HT1080 (cell line): ENCODE measurements at places on chromosomes 6 and 20. TPM values are rescaled to one million over a fixed set of nuclear protein-coding genes. Genes with fewer than 3 reads are reported as not detected.

DNA sequence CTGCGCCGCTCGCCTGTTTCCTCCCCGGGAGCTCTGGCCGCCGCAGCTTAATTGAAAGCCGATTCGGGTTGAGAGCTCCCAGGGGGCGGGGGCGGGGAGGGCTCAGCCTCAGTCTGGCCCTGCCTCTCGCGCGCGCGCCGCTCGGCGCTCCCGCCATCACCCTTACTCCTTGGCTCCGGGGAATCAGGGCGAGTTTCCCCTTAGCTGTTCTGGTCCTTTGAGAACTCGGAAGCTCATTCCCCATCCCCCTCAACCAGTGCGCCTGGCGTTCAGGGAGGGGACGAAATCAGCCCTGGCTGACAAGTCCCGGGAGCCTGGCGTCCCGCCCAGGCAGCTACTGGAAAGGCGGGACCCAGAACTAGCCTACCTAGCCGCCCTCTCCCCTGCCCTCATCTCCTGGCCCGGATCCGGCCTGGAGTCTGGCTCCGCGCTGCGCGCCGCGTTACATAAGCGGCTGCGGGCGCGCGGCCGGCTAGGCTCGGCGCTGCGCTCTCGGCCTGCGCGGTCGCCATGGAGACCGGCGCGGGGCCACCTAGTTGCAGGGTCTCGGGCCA is 2.8 kb downstream of the SLC12A5 start:
- DNase-seq, result no peak

DNA sequence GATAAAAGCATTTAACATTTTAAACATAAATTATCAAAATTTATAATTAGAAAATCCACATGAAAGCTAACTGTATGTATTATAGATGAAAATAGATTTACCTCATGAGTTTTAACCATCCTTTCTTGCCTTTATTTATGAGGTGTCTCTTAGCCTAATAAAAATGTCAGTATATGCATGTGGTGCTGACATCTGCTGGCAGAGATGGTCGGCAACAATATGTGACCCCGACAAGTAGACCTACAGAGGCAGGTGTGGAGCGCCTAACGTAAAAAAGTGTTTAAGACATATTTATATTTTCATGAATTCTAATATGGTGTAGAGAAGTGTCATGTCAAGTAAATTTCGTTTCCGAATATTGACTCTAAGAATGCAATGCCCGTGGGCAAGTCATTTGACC is 149.0 kb upstream of the FUT9 start:
- DNase-seq, result peak; percentile 28

DNA sequence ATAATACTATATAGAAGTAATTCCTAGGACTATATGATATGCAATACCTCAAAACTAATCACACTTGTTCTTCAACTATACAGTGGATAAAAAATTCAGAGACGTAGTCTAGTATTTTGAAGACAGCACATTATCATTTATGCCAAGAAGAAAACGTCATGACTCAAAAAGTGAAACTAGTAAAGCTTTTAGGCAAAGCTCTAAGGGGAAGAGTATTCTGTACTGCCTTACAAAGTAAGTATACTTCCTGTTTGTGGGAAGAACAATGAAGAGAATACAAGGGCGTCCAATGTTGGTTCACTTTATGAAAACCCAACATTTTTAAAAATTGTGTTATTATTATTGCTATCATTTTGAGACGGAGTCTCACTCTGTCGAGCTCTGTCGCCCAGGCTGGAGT is 27.9 kb downstream of the LOC128125822 start:
- DNase-seq, result no peak

GRCh38 chr6:168719901-168720300 is 278.9 kb downstream of the SMOC2 start:
- no peak for DNase-seq

DNA sequence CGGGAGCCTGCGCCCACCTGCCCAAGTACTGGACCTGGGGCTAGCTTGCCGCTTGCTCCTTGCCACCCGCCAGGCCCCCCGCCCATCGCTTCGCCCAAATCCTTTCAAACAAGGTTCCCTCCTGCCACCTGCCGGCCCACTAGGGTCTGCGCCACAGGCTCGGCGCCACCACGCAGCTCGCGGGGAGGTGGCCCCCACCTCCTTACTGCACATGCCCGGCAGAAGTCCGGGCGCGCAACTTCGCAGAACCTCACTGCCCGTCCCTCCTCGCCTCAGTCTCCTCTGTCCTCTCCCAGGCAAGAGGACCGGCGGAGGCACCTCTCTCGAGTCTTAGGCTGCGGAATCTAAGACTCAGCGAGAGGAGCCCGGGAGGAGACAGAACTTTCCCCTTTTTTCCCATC is 11.2 kb downstream of the GNAS-AS1 start:
- no peak for DNase-seq

GRCh38 chr6:3540253-3540820 is 83.5 kb upstream of the SLC22A23 start:
- DNase-seq, result no peak

- DNase-seq, result no peak
These were observed 6.5 kb upstream of the CEP250 start for GRCh38 chr20:35448788-35449373.

GRCh38 chr20:37852666-37853065 is 50.3 kb upstream of the VSTM2L start:
- DNase-seq, result peak; percentile 8

GRCh38 chr20:24117383-24117782 is 128.8 kb upstream of the GGTLC1 start:
- DNase-seq, result no peak

- no peak for DNase-seq
These were observed 2.8 kb downstream of the EYA2 start for GRCh38 chr20:46897328-46897880.

GRCh38 chr6:14040042-14040441 is 77.5 kb upstream of the CD83 start:
- no peak for DNase-seq

GRCh38 chr6:34587851-34588250 is 31.7 kb upstream of the SPDEF start:
- no peak for DNase-seq

DNA sequence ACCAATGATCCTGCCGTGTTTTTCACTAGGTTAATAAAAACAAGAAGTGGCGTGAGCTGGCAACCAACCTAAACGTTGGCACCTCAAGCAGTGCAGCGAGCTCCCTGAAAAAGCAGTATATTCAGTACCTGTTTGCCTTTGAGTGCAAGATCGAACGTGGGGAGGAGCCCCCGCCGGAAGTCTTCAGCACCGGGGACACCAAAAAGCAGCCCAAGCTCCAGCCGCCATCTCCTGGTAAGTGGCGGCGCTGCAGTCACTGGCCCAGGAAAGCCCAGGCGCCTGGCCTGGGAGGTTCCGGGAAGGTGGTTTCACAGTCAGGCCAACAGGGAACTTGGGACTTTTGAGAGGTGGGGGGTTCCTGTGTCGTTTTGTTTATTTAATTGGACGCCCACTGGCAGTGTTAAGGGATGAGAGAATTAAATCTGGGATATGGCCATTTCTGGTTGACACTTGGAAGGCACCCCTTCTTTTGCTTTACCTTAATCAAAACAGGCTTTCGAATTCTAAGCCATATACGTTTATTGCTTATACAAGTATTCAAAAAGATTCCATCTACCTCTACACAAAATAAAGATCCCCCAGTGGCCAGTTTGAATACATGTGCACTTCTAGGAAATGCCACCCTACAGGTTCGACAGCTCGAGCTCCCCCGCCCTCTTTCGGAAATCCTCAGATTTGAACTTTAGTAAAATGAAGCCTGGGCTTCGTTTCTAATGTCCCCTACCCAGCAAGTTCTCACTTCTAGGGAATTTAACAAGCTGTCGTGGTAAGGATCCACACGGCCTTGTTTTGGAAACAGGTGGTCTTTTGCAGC is 138.9 kb downstream of the TMEM242 start:
- peak; percentile 65 for DNase-seq

DNA sequence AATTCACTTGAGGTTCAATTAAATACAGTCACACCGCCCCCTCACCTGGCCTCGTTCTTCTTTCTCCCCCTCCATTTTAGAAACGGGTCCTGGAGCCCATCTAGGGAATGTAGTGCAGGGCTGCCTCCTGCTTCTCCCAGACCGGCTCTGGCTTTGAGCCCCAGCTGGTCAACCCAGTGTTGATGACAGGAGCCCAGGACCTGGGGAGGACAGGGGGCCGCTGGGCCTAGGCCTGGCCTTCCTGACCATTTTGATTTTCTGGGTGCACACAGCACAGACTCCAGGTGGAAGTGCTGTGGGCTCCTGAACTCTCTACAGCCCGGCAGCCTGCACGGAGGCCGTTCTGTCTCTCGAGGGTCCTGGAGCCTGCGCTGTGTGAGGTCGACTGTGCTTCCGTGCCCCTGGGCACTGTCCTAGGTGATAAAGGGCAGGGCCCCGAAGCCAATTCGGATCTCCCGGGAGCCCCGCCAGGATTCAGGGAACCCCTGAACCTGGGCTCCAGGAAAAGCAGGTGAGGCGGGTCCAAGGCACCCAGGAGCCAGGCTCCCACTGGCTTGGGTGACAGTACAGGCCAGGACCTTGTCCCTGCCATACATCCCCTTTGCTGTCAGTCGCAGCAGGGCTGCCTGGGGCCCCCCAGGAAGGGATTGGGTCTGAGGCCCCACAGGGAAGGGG is 23.3 kb downstream of the NPEPL1 start:
- no peak for DNase-seq

GRCh38 chr6:26532699-26533531 is 5.3 kb upstream of the HMGN4 start:
- peak; percentile 94 for DNase-seq

GRCh38 chr6:10384610-10385523 is 30.0 kb downstream of the TFAP2A start:
- no peak for DNase-seq

DNA sequence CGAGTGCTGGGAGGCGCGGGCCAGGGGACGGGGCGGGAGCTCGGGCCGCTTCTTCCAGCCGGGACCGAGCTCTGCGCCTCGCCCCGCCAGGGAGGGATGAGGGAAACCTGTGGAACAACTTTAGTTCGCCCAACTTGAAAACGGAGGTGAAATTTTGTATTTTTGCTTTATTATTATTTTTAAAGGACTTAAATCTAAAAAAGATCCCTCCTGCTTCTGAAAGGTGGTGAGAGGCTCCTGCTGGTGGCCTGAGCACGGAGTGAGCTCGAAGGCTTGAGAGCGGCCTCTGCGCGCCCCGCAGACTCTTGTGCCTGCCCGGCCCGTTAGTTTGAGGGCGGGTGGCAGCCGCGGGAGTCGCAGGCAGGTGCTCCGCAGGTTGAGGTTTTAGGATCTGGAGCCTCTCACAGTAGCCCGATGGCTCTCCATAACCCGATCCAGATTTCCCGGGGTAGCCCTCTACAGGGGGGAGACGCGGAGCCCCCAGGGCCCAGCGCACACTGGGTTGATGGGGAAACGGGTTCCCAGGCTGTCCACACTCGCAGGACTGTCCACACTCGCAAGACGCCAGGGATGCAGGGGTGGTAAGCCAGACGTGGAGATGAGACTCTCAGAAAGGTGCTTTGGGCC is 46.2 kb upstream of the SUPT3H start:
- DNase-seq, result peak; percentile 47

DNA sequence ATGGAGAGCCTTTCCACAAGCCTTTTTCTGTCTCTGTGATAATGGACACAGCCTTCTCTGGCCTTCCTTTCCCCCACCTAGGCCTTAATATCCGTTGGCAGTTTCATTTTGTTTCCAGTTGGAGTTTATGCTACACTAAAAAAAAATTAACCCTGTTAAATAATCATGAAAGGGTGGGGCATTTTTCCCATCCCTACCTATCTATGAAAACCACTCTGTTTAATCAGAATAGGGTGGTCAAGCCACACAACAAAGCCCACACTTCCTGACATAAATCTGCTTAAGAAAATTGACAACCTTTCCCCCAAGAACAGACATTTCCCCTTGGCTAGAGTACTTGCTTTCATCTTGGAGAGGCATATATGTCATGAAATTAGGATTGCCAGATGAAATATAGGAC is 14.2 kb downstream of the TXLNB start:
- no peak for DNase-seq

DNA sequence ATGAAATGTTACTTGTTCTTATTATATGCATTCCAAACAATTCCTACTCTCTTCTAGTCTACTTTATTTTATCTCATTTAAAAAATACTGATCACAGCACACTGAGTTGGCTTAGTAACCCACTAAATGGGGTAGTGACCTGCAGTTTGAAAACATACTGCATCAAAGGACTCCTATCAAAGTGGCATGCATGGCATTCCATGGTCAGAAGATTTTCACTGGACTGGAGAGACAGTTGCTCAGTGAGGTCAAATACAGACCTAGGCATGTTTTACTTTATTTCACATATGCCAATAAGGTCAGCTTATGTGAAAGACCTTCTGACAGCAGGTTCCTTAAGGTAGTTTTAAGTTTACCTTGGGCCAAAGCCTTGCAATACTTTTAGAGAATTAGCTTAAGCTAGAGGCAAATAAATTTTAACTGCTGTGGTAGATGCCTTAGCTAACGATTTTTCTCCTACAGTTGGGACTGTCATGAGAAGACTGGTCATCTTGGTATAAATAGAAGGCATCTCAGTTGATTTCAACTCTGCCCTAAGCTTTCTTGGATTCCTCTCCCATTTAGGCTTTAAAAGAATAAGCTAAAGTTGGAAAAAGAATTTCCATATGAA is 35.1 kb downstream of the TPD52L1 start:
- no peak for DNase-seq

- DNase-seq, result no peak
These were observed 19.5 kb upstream of the NFATC2 start for GRCh38 chr20:51562027-51562331.

- DNase-seq, result peak; percentile 97
These were observed 556.6 kb upstream of the CDH4 start for GRCh38 chr20:60695226-60696000.

DNA sequence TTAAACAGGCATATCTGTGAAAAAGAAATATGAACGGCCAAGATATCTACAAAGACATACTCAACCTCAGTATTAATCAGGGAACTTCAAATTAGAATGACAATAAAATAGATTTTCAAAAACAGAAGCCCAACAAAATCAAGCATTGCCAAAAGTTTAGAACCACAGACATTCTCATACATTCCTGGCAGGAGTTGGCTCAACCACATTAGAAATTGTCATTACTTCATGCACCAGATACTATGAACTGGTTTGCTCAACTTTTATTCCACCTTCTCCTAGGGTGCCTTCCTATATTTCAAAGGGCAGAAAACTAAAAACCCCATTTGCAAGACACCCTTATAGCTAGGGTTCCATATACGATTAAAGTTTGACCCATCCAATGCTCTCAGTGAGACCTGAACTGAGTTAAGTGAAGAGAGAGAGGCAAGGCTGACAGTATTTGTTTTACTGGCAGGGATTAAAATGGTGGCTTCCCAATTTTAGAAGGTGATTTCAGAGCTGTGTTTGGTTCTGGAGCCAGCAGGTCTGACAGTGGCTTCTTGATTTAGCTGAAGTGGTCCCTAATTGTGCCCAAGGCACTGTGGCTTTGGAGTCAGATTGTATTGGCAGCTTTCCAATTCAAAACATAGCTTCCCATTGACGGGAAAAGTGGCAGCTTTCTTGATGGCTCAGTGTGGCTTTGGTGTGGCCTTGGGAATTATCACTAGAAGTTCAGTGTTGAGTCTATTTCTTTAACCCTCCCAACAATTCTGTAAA is 77.1 kb upstream of the CDYL start:
- DNase-seq, result no peak

- DNase-seq, result no peak
These were observed 24.0 kb downstream of the DLGAP4 start for GRCh38 chr20:36330091-36330490.

- DNase-seq, result no peak
These were observed 5.9 kb downstream of the OCSTAMP start for GRCh38 chr20:46544576-46544975.

TP53INP2 gene
- total RNA-seq, result 2.8 and 3.1 TPM in 2 replicates

C2 gene
- 0.13 TPM in 1 of 2 replicates, not detected in the other for total RNA-seq

TMEM74B gene
- total RNA-seq, result 0.29 and 0.50 TPM in 2 replicates

KIAA1755 gene
- total RNA-seq, result 0.14 TPM in 1 of 2 replicates, not detected in the other

TJAP1 gene
- total RNA-seq, result 19.4 and 21.3 TPM in 2 replicates

HLA-DMA gene
- total RNA-seq, result 3.4 and 3.9 TPM in 2 replicates

TBC1D20 gene
- 20.4 and 25.2 TPM in 2 replicates for total RNA-seq

GABRR1 gene
- total RNA-seq, result not detected in 2 replicates

DPPA5 gene
- not detected in 2 replicates for total RNA-seq

GLP1R gene
- total RNA-seq, result not detected in 2 replicates
